ENCODE measurements at places on chromosomes 5 and 9. TPM values are rescaled to one million over a fixed set of nuclear protein-coding genes. Genes with fewer than 3 reads are reported as not detected.

CCL28 gene
- total RNA-seq, result 2.0 TPM

ALDH1A1 gene
- 3,182 TPM for total RNA-seq

MEGF10 gene
- 0.16 TPM for total RNA-seq

ALDH1B1 gene
- total RNA-seq, result 13.2 TPM

NOXA1 gene
- 2.1 TPM for total RNA-seq

IRX2 gene
- total RNA-seq, result not detected

EPB41L4A gene
- total RNA-seq, result 44.6 TPM

PCDHB2 gene
- 2.3 TPM for total RNA-seq

PCDHGA9 gene
- total RNA-seq, result 0.97 TPM

SH3PXD2B gene
- 22.9 TPM for total RNA-seq

SWI5 gene
- 24.1 TPM for total RNA-seq

LNPEP gene
- 52.2 TPM for total RNA-seq

MAT2B gene
- 96.0 TPM for total RNA-seq

PSAT1 gene
- 22.0 TPM for total RNA-seq

PCDHGC5 gene
- 0.32 TPM for total RNA-seq

SHROOM1 gene
- 5.2 TPM for total RNA-seq

TMEM232 gene
- total RNA-seq, result 0.63 TPM

TMEM171 gene
- 2.1 TPM for total RNA-seq

ROPN1L gene
- 1.6 TPM for total RNA-seq

MAST4 gene
- total RNA-seq, result 20.7 TPM

CD74 gene
- total RNA-seq, result 5.7 TPM

DOCK2 gene
- 0.16 TPM for total RNA-seq

P4HA2 gene
- total RNA-seq, result 45.5 TPM

LEAP2 gene
- under 0.01 TPM for total RNA-seq

GPX8 gene
- total RNA-seq, result 35.9 TPM

SPATA6L gene
- total RNA-seq, result 0.97 TPM

FBLL1 gene
- 0.65 TPM for total RNA-seq

PDE6A gene
- total RNA-seq, result 0.06 TPM

OBP2B gene
- not detected for total RNA-seq

ANGPTL2 gene
- 14.6 TPM for total RNA-seq

MAMDC2 gene
- total RNA-seq, result 31.2 TPM

PCDHGA5 gene
- total RNA-seq, result 0.49 TPM

OLFM1 gene
- total RNA-seq, result 25.5 TPM

PFN3 gene
- not detected for total RNA-seq

PCDHB5 gene
- 0.32 TPM for total RNA-seq

SLC35A4 gene
- 45.3 TPM for total RNA-seq

PCDHB4 gene
- under 0.01 TPM for total RNA-seq

SV2C gene
- not detected for total RNA-seq

PKN3 gene
- 22.7 TPM for total RNA-seq

IDNK gene
- total RNA-seq, result 5.0 TPM

SEPTIN8 gene
- total RNA-seq, result 70.4 TPM

ADAMTS13 gene
- 3.0 TPM for total RNA-seq

JAKMIP2 gene
- total RNA-seq, result not detected

CD72 gene
- total RNA-seq, result not detected

BAAT gene
- total RNA-seq, result under 0.01 TPM

INSL6 gene
- total RNA-seq, result not detected

SOHLH1 gene
- total RNA-seq, result not detected

MLLT3 gene
- total RNA-seq, result 9.6 TPM

HAVCR2 gene
- total RNA-seq, result not detected

TAF11L9 gene
- total RNA-seq, result not detected

Measured in bladder microvascular endothelial cell (primary cell).